ENCODE measurements at places on chromosomes 2 and 18. TPM values are rescaled to one million over a fixed set of nuclear protein-coding genes. Genes with fewer than 3 reads are reported as not detected.

FBXO36 gene
- 4.4 TPM for total RNA-seq

- DNase-seq: no peak
These were observed 45.3 kb upstream of the NARS1 start for GRCh38 chr18:57666818-57667497.

DNA sequence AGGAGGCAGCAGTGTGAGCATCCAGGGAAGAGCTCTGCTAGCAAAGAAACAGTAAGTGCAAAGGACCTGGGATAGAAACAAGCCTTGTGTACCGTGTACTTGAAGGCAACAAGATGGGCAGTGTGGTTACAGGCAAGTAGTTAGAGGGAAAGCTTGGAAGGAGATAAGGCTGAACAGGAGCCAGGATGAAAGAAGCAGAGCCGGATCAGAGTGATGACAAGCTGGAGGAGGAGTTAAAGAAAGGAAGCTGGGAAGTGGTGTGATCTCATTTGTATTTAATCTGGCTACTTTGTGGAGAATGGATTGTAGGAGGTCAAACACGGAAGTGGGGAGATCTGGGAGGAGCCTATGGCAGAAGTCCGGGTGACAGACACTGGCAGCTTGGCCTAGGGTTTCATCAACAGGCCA is 44.7 kb upstream of the VPS54 start:
- DNase-seq: no peak

- no peak for DNase-seq
These were observed 75.5 kb downstream of the NPAS2 start for GRCh38 chr2:100895402-100895801.

All from ovary (tissue), 10 donors.